ENCODE measurements at places on chromosomes 12 and 14.

GRCh38 chr12:111438481-111438880 lies 32.8 kb downstream of the SH2B3 start:
- peak; percentile 52 for DNase-seq
- H3K4me3 ChIP-seq: peak overlapping the region; percentile 51
- H3K27me3 ChIP-seq: no peaks in the 10 kb centered on the region
- H3K36me3 ChIP-seq: peaks cover 36% of the 10 kb centered on the region
- H3K4me1 ChIP-seq: peaks cover 77% of the 10 kb centered on the region

GRCh38 chr14:55373784-55374705 lies 37.6 kb downstream of the ATG14 start:
- peak overlapping the region; percentile 29 for H3K4me3 ChIP-seq
- no peaks in the 10 kb centered on the region for H3K27me3 ChIP-seq

DNA sequence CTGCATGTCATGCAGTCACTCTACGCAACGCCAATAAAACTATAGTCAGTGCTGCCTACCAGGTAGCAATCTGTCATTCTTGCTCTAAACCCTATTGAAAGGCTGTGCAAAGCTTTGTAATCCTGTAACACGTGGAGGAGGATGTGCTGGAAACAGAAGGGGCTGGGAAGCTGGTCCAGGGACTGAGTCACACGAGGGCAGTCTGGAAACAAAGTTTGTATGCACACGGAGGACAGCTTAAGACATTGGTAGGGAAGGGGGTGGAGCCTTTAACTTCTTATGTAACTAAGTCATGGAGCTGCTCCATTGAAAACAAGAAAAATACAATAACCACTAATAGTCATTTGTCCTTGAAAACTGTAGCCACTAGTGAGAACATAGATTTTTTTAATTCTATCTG lies 128.0 kb downstream of the BCAT1 start:
- H3K4me3 ChIP-seq: no peak overlapping the region
- peaks cover 6% of the 10 kb centered on the region for H3K4me1 ChIP-seq
- H3K27ac ChIP-seq: no peak overlapping the region
- H3K27me3 ChIP-seq: no peaks in the 10 kb centered on the region

GRCh38 chr14:103002578-103003350 lies 54.6 kb downstream of the CDC42BPB start:
- H3K4me3 ChIP-seq: no peak overlapping the region
- no peak for DNase-seq
- H3K27me3 ChIP-seq: no peaks in the 10 kb centered on the region
- H3K27ac ChIP-seq: no peak overlapping the region

- no peak overlapping the region for H3K4me3 ChIP-seq
- no peak overlapping the region for H3K27ac ChIP-seq
- no peaks in the 10 kb centered on the region for H3K27me3 ChIP-seq
- H3K4me1 ChIP-seq: no peaks in the 10 kb centered on the region
- no peak for DNase-seq
- no peaks in the 10 kb centered on the region for H3K36me3 ChIP-seq
Observed at GRCh38 chr14:58898655-58899316, 261.0 kb downstream of the DACT1 start.

DNA sequence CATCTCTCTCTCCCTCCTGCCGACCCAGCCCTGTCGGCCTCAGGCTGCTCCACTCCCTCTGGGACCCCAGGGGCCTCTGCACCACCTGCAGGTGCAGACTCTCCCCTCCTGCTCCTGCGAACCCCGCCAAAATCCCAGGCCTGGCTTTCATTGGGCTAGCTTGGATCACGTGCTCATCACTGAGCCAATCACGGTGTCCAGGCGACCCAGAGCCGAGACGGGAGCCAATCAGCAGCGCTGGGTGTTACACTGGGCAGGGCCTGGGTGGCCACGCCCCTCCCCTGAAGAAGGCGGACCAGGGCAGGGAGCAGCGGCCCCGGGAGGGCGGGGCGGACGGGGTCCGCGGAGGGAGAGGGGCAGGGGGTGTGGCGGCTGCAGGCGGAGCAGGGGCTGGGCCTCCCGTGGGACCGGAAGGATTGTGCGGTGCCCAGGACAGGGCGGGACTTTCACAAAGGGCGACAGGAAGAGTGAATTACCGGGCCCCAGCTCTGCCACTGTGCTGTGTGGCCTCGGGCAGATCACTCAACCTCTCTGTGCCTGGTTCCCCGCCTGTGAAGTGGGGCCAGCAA lies 66.6 kb upstream of the FBRSL1 start:
- H3K27me3 ChIP-seq: peaks cover 7% of the 10 kb centered on the region
- no peak overlapping the region for H3K27ac ChIP-seq
- DNase-seq: no peak
- peaks cover 11% of the 10 kb centered on the region for H3K4me1 ChIP-seq
- no peak overlapping the region for H3K4me3 ChIP-seq

GRCh38 chr12:106987846-106988245 lies 900 bp upstream of the MTERF2 start:
- H3K27me3 ChIP-seq: no peaks in the 10 kb centered on the region
- no peak for DNase-seq
- H3K4me1 ChIP-seq: peaks cover 38% of the 10 kb centered on the region
- H3K27ac ChIP-seq: peak overlapping the region; percentile 87

DNA sequence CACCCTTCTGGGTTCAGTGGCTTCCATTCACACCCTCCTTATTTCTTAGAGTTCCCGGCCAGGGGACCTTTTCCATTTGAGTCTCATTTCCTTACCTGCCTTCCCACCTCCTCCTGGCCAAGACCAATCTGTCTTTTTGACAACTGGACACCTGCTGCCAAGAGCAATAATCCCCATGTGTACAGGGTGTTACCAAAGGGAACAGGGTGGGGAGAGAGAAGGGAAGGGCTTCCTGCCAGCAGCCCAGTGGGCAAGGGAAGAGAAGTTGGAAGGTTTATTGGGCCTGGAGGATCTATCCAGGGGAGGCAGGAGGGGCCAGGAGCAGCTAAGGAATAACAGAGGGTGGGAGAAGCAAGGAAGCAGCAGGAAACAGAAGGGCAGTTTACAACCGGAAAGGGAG lies 346.2 kb downstream of the C12orf75 start:
- no peak for DNase-seq
- H3K4me3 ChIP-seq: no peak overlapping the region
- no peaks in the 10 kb centered on the region for H3K27me3 ChIP-seq

- no peak for DNase-seq
- no peaks in the 10 kb centered on the region for H3K36me3 ChIP-seq
- no peaks in the 10 kb centered on the region for H3K4me1 ChIP-seq
- H3K27ac ChIP-seq: no peak overlapping the region
- no peaks in the 10 kb centered on the region for H3K27me3 ChIP-seq
Observed at GRCh38 chr14:93751946-93752655, 36.2 kb downstream of the PRIMA1 start.

DNA sequence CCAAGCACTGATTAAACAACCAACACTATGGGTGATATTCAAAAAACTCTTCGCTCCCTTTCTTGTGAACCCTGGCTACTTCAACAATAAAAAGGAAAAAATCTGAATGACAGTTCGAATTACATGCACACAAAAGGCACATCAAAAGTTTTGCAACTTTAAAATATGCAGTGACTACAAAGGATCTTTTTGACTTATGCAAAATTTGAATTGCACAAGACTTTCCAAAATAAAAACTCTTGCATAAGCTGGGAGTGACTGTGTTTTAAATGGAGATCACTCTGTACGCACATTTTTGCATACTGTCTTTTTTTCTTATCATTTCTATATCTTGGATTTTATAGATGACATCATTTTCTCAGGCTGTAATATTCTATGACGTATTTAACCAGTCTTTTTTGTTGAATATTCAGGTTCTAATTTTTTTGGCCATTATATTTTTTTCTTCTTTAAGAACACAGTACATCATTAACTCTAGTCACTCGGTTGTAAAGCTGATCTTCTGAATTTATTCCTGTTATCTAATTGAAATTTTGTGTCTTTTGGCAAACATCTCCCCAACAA lies 667.6 kb upstream of the TBX3 start:
- no peak overlapping the region for H3K4me3 ChIP-seq
- no peaks in the 10 kb centered on the region for H3K4me1 ChIP-seq
- H3K36me3 ChIP-seq: no peaks in the 10 kb centered on the region
- no peak overlapping the region for H3K27ac ChIP-seq
- no peak for DNase-seq
